ENCODE measurements at places on chromosomes 5 and 9.

- DNase-seq, result peak; percentile 7
These were observed at the start of gene GLRA1 for GRCh38 chr5:151924564-151925301. Gene GLRA1 (minus strand): TSS chr5:151924851. CDS start chr5:151924549, 302 bp downstream.

- no peak for DNase-seq
These were observed 235.7 kb downstream of the ICE1 start for GRCh38 chr5:5658226-5658625.

DNA sequence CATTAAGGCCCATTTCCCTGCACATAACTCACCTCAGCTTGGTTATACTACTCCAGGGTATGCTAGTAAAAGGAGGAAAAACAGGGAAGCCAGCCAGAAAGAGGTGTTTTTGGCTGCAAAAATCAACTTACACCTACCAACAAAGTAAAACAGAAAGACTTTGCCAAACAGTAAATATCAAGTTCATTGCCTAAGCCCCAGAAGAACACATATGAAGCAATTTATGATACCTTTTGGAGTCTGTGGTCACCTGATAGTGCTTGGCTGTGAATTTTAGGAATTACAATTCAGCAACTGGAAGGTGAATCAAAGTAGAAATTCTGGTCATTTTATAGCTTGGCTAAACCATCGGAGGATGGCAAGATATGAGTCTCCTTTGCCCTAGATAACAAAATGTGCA is 463.7 kb upstream of the CLINT1 start:
- no peak for DNase-seq

GRCh38 chr9:2163231-2163885 is 148.2 kb downstream of the SMARCA2 start:
- no peak for DNase-seq

Data from hypothalamus (tissue), 51 donors.